HS-5 (cell line): ENCODE measurements at places on chromosomes 6 and 20.

DNA sequence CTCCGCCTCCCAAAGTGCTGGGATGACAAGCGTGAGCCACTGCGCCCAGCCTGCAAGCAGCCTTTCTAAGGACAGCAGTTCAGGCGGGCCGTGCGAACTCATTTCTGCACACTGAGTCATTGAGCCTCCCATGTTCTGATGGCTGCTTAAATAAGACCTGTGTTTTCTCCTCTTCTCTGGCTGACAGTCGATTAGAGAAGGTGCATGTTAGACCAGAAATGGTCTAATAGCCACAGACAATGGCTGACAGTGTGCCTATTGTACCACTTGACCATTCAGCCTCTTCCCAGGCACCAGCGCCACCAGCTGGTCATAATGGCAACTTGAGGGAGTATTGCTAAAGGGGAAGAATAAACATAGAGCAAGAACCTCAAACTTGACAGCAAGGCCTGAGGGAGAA, 6.2 kb downstream of the CST11 start:
- no peak for DNase-seq

DNA sequence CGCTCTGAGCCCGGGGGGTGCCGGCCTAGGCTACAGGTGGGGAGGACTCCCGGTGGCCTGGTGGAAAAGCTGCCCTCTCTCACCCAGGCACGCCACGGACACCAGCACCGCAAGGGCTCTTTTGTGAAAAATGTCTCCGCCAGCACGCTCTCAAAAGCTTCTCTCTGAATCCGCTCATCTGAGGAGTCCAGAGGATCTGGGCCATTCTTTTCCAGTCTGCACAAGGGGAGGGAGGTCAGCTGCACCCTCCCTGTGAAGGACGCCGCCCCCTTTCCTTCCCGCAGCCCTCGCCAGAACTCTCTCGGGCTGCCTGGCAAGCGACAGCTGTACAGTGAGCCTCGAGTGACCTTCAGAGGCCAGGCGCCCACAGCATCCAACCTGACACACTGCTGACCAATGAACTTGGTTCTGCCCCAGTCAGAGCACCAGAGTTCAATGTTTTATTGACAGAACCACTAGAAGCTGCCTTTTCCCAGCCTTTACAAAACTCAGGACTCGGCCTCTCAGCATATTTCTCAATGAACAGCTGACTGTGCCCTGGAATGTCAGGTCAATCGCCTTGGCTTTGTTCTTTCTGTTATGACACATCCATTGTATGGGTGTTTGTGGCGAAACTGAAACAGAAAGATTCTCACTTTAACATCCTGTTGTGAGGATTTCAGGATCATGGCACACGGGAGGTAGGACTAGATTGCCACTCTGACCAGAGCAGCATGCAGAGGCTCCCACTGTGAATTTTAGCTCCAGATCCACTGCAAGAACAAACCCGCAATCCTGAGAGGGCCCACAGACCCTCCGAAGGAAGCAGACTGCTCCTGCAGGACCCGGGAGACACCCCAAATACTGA, 26.7 kb downstream of the SERPINB9 start:
- DNase-seq, result peak; percentile 80

GRCh38 chr6:88263591-88263990, 97.4 kb upstream of the CNR1 start:
- no peak for DNase-seq

GRCh38 chr20:44023515-44024371, 109.1 kb downstream of the TOX2 start:
- DNase-seq, result no peak

- no peak for DNase-seq
Observed at GRCh38 chr6:168507730-168508129, 66.7 kb downstream of the SMOC2 start.

DNA sequence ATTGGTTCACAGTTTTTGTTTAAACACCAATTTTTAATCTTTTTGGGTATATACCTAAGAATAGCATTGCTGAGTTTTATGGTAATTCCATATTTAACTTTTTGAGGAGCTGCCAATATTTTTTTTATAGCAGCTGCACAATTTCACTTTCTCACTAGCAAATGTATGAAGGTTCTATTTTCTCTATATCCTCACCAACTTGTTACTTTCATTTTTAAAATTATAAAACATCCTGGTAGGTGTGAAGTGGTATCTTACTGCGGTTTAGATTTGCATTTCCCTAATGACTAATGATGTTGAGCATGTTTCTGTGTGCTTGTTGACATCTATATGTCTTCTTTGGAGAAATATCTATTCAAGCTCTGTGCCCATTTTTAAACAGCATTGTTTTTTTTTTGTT, 452.1 kb downstream of the GRIK2 start:
- DNase-seq, result no peak

- no peak for DNase-seq
Observed at GRCh38 chr6:76043690-76044089, 28.8 kb downstream of the IMPG1 start.
